Esophagus squamous epithelium (tissue), 5 donors: ENCODE measurements at places on chromosomes 12 and 14.
A peak's percentile ranks its signal among the peaks of the same experiment; 100 is the strongest.

DNA sequence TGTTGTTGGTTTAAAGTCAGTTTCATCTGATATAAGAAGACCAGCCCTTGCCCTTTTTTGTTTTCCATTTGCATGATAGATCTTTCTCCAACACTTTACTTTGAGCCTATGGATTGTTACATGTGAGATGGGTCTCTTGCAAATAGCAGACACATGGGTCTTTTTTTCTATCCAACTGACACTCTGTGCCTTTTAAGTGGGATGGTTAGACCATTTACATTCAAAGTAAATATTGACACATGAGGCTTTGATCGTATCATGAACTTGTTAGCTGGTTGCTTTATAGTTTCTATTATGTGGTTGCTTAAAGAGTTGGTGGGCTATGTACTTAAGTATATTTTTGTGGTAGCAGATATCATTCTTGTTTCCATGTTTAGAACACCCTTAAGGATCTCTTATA, 213.4 kb upstream of the G2E3 start:
- DNase-seq = no peak

DNA sequence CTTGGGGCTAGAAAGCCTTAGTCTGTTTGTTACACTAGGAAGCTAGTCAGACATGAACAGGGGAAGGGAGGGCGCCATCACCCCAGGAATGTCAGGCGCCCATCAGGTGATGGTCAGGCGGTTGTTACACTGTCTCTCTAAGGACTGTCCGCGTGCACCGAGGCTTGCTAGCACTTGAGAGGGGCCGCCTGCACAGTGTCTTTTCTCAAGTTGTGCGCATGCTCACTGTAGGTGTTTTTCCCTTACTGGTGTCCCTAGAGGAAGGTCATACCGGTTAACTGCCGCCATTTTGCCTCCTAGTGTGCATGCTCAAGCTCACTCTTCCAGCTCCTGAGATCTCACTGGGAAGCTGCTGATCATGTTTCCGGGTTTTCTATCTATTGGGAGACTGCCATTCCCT, 855.0 kb upstream of the TMEM132C start:
- no peak for DNase-seq

- DNase-seq = no peak
These were observed 16.0 kb upstream of the AQP2 start for GRCh38 chr12:49934505-49934904.

- DNase-seq = no peak
These were observed 16.4 kb upstream of the KSR2 start for GRCh38 chr12:117985182-117985581.

GRCh38 chr12:89544681-89545184, 18.9 kb upstream of the POC1B start:
- no peak for DNase-seq

GRCh38 chr14:60064491-60065072, 27.1 kb upstream of the PCNX4 start:
- no peak for DNase-seq

- DNase-seq = no peak
These were observed 35.8 kb downstream of the ATP2A2 start for GRCh38 chr12:110316861-110317260.

DNA sequence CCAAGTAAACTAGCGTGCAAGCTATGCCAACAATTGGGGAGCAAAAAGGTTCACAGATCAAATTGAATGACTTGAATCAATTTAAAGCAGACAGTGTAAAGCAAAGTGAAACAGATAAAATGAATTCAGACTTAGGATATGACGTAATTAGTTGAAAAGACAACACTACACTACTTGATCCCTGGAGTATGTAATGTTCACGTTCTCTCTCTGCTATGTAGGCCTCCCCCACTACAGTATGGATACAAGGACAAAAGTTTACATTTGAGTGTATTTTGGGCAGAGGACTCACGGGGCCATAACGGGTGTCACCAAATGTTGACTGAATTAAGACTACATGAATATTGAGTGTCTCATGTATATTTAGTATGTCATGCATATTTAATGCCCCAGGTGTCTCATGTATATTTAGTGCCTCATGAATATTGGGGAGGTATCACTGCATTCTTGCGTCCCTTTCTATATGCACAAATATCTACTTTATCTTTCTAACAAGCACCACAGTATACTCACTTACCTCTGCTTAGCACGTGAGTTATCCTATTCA, 44.5 kb downstream of the RERGL start:
- no peak for DNase-seq

DNA sequence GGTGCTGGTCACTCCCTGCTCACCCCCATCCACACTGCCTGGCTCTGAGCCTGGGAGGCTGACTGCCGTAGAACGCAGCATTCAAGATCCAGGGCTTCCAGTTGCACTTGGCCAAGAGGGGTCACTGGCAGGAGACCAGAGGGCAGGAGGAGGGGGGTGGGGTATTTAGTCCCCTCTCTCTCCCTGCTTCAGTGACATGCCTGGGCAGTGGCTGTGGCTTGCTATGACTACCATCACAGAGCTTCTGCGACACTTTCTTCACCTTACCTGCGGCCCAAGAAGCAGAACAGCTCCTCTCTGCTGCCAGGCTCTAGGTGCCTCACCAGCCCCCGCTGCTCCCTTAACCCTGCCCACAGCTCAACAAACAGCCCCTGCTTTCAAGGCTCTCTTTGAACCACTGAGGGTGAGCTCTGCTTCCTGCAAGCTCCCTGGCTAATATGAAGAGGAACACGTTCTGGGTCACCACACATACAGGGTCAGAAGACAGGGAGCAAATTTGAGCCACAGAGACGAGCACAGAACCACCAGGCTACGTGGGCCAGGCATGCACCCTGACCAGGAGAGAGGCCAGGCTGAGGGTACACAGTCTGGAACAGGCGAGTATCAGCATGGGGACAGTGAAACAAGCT, 55.7 kb downstream of the ITPK1 start:
- no peak for DNase-seq

GRCh38 chr14:58574623-58575022, 63.1 kb upstream of the DACT1 start:
- no peak for DNase-seq

- no peak for DNase-seq
These were observed 13.6 kb upstream of the TBC1D30 start for GRCh38 chr12:64810831-64811230.

GRCh38 chr14:45811155-45811554, 558.2 kb upstream of the MIS18BP1 start:
- DNase-seq = no peak

GRCh38 chr12:49410818-49411217, 43.6 kb downstream of the SPATS2 start:
- no peak for DNase-seq

GRCh38 chr12:87200289-87200979, 828.8 kb downstream of the C12orf50 start:
- DNase-seq = no peak

DNA sequence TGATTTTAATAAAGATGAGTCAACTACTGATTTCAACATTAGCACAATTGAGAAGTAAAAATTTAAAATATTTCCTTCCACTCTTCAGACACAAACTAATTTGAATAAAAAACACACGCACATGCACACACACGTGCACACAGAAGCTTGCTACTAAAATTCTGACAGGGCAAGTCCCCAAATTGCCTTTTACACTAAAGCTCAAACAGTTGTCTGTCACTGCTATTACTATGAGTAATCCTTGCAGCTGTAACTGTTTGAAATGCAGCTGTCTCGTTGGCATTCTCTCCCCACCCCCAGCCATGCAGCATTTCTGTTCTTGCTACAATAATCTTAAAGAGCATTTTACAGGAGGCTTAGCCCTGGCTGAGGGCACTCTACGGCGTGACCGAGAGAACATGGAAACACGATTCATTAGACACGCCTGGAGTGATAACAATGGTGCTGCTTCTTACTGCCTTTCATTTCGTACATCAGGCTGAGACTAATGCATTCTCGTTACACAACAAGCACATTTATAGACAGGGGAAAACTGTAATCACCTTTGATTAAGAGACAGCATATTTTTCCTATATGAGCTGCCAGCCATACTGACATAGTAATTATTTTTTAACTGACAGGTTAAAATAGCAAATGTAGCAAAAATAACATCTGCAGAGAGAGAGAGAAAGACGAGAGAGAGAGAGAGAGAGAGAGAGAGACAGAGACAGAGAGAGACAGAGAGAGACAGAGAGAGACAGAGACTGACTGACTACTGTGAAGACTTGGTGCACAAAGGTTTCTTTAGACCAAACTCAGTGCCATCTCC, 153.8 kb downstream of the MED13L start:
- no peak for DNase-seq

- DNase-seq = no peak
These were observed 4.2 kb downstream of the CCDC60 start for GRCh38 chr12:119338593-119339363.

- no peak for DNase-seq
These were observed 378.0 kb downstream of the FOXG1 start for GRCh38 chr14:29144621-29145020.

DNA sequence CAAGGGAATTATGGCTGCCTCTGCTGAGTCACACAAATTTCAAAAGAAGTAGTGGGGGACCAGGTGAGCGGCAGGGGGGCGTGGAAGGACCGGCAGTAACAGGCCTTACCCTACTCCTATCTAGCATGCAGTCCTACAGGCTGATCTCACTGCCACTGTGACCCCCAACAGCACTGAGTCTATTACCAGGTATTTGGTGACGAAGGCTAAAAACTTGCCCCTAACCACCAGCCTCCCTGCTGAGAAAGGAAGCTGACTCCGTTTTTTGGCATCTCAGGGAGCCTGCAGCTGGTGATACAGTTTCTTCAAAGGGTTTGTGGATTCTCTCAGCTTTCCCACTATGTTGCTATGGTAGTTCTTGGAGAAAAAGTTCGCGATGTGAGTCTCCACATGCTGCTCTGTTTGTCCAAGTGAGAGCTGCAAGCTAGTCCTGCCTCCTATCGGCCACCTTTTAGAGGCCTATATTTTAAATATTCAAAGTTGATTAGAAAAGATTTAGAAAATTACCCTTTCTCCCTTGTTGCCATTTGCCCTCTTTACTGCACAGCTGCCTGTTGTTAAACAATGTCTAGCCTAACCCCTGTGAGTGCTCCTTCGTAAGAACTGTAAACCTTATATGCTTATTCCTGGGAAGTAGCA, 57.1 kb upstream of the SLCO1B1 start:
- DNase-seq = no peak

DNA sequence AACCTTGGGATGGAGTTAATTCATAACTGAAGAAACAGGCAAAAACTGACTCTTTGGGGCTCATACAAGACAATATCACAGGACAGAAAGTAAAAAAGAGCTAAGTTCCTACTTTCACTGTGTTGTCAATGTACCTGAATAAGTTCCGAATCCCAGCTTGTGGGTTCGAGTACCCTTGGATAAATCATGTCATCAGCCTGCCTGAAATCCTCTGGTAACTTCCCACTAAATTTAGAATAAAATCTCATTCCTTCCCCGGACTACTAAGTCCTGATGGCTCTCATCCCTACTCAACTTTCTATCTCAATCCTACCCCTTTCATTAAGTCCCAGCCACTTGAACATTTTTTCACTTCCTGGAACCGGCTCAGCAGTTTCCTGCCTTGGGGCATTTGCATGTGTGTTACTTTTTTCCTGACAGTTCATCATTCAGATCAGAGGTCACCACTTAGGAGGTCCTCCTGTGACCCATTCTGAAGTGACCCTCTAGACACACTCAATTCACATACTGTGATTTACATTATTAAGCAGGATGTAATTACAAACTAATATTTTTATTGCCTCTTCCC, 12.7 kb downstream of the ERP29 start:
- no peak for DNase-seq

GRCh38 chr12:124917135-124917840, 2.8 kb upstream of the UBC start:
- DNase-seq = no peak

DNA sequence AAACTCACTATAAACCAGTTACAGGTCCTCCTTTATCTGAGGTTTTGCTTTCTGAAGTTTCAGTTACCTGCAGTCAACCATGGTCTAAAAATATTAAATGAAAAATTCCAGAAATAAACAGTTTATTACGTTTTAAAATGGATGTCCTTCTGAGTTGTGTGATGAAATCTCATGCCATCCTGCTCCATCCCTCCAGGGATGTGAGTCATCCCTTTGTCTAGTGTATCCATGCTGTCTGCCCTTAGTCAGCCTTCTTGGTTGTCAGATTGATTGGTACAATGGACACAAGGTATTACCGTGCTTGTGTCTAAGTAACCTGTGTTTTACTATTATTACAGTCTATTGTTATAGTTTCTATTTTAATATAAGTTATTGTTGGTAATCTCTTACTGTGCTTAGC, 328.3 kb downstream of the APAF1 start:
- DNase-seq = no peak

DNA sequence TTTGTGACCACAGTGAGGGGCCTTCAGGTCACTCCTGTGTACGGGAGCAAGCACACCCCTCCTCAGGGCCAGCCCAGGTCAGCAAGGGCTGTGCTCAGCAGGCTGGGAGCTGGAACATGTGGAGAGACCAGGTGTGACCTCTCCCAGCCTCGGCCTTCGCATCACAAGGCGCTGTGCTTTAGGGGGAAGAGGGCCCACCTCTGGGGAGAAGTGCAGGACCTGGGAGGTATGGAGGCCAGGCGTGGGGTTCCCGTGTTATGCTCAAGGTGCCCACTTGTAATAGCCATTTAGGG, 194.6 kb upstream of the PRMT8 start:
- no peak for DNase-seq

- no peak for DNase-seq
These were observed 130.0 kb downstream of the SLC15A4 start for GRCh38 chr12:128693771-128694170.

- DNase-seq = peak; percentile 22
These were observed 133.5 kb upstream of the HIF1A start for GRCh38 chr14:61561657-61562276.

DNA sequence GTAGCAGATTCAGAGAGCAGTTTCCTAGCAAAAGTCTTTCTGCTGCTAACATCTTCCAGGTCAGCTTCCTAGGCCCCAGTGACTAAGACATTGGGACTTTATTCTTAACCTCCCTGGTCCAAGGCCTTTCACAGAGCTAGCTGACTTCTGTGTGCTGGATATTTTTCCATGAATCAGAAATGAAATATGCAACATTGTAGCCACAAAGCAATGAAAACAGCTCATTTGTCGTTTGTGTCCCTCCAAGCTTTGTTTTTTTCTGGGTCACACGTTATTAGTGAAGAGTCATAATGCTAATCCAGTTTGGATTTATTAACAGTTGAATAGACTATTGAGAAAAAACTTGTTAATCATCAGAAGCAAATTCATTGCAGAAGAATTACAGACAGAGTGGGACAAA, 82.4 kb downstream of the ARF6 start:
- DNase-seq = no peak

DNA sequence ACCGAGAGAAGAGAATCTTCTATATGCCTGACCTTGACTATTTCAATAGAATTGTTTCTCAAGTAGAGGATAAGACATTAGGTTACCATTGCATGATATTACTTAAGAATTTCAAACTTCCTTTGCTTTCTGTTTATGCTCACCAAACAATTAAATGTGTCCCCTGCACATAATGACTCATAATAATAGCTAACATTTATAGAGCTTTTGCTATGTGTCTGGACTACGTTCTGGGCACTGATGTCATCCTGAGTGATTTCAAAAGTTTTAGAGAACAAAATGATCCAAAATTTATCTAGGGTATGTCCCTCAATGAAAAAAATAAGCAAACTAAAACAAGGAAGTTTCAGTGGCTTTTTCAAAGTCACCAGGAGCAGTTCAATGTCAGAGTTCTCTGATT, 38.8 kb downstream of the SLC15A5 start:
- DNase-seq = no peak
